B cell (primary cell): ENCODE measurements at places on chromosomes 5 and 9.

DNA sequence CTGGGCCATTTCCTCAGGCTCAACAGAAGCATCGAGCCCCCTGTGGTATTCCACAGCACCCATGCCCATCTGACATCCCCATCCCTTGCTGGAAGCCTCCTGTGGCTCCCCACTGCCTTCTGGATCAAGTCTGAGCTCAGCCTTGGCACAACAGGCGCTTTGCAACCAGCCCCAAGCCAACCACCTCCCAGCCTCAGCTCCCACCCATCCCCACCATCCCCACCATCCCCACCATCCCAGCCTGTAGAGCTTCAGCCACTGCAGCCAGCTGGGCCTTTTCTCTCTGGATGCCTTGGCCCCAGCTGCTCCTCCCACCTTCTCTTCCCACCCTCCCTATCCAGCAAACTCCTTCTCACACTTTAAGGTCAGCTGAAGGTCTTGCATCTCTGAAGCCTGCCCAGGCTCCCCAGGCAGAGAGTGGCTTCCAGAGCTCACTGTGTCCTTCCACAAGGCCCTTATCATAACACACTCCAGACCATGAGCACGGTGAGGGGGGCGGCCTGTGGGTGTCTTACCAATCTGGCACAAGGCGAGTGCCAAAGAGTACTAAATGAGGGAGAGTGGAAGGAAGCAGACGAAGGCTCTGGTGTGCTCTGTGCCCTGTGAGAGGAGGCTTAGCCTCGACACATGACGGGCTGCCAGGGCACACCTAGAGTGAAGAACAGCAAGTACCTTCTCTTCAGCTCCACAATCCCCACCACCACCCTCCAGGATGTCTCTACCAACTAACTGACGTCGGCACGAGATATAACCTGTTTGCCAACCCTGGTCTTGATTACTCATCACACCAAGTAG is 6.5 kb downstream of the HIGD2A start:
- no peak for DNase-seq

DNA sequence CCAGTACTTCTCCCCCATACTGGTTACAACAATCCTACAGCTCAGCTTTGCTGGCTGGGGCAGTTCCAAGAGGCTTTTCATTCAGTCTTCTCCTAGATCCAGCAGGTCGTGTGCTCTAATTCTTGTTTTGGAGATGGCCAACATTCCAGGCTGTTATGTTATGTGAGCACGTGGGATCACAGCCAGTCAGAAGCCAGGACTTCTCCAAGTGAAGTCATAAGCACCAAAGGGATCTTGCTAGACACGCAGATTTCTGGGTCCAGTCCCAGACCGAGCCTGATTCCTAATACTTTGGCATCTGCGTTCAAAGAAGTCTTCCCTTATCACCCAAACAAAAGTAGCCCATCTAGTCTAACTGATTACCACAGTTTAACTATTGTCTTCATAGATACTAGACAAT is 1.4 kb upstream of the LARP1 start:
- DNase-seq: peak; percentile 9

- peak; percentile 80 for DNase-seq
These were observed 25.1 kb downstream of the ARHGAP26 start for GRCh38 chr5:142795251-142795650.

DNA sequence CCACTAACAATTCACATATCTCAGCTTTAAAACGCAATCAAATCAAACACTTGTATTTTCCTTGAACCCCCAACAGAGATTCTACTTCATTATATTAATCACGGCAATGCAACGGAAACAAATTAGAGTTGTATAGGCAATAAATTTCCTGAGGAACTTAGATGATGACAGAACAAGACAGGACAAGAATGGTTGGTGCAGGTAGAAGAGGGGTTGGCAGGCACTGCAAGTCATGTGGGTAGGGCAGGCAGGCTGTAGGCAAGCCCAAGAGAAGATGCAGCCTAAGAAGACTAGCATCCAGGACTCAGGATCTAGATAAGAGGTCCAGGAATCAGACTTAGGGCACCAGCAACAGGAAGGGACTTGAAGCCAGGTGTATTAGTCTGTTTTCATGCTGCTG is 16.6 kb upstream of the FEM1C start:
- DNase-seq: no peak

- DNase-seq: no peak
These were observed 258.5 kb downstream of the AGTPBP1 start for GRCh38 chr9:85483208-85483607.

DNA sequence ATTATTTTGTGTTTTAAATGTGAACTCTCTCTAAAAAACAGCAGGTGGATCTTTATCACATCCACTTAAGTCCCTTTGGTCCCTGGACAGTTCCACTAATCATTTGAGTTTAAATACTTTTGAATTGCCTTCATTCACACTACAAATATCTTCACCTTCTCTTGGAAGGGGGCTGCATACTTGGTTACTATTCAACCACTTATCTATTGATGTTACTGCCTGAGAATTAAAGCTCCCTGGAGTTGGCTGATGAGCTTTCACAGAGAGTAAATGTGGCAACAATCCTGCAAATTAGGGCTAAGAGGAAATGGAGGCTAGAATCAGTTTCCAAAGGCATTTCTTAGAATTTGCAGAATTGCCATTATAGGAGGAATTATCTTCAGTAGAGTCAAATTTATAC is 180.4 kb downstream of the ST8SIA4 start:
- no peak for DNase-seq

- DNase-seq: no peak
These were observed 795 bp upstream of the ASS1 start for GRCh38 chr9:130443840-130444492.

GRCh38 chr5:74231697-74232096 is 408.8 kb downstream of the ENC1 start:
- no peak for DNase-seq

- DNase-seq: no peak
These were observed 67.6 kb upstream of the LHFPL2 start for GRCh38 chr5:78716206-78716605.

DNA sequence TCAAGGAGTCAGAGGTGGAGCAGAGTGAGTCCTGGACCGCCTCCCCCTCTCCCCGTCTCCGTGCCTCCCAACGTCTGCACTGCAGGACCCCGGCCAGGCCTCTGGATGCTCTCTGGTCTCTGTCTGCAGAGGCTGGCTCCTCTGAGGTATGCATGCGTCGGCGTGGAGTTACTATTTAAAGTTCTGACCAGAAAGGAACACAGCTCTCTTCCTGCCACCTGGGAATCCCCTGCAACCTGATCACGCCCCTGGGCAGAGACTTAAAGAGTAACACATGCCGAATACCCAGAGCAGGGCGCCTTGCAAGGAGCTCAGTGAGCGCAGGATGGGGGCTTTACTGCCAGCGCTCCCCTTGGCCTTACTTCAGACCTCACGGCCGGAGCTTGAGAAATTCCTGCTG is 16.0 kb downstream of the ANXA6 start:
- DNase-seq: peak; percentile 75

DNA sequence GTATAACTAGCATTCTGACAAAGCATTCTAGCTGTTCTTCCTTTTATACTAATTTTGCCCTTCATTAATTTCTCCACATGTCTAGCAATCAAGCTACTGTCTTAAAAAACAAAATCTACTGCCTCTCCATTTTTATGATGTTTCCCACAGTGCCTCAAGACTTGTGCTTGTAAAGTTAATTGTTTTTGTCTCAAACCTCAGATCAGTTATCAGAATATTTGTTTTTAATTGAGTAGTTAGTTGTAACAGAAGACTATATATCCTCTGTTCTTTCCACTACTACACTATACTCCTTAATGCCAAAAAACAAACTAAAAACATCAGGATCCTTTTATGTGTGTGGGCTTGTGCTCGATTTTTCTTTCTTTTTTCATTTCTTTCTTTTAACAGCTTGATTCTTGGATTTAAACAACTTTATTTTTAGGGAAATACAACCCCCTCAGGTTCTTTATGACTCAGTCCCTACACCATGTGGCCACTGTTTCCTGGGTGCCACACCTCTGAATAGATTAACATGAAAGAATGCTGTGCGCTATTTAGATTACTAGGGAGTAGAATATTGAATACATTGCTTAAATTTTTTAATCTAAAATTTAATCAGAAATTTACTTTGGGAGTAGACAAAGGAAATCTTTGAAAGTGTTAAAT is 1.2 kb downstream of the ASPN start:
- no peak for DNase-seq

GRCh38 chr5:1511651-1512540 is 11.9 kb downstream of the LPCAT1 start:
- DNase-seq: peak; percentile 61

- DNase-seq: no peak
These were observed 372.3 kb downstream of the SPOCK1 start for GRCh38 chr5:137126829-137127228.

DNA sequence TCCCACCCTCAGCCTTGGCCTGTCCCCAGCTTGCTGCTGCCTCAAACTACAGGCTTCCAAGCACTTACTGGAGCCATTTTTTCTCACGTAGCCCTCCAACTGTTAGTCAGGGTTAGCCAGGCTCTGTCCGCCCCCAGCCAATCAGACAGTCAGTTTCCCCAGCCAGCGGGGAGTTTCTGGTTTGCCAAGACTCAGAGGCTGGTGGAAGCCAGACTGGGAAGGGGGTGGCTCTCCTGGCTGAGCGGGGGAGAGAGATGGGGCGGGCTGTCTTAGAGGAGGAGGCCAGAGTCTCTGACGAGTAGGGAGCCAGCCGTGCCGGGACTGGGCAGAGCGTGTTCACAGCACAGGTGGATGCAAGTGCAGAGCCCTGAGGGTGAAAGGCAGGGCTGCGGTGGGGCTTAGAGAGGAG is 15.3 kb downstream of the PROP1 start:
- no peak for DNase-seq

GRCh38 chr5:115815006-115815692 is 1.3 kb downstream of the CDO1 start:
- DNase-seq: no peak

GRCh38 chr9:16987026-16987425 is 116.6 kb upstream of the BNC2 start:
- DNase-seq: no peak

DNA sequence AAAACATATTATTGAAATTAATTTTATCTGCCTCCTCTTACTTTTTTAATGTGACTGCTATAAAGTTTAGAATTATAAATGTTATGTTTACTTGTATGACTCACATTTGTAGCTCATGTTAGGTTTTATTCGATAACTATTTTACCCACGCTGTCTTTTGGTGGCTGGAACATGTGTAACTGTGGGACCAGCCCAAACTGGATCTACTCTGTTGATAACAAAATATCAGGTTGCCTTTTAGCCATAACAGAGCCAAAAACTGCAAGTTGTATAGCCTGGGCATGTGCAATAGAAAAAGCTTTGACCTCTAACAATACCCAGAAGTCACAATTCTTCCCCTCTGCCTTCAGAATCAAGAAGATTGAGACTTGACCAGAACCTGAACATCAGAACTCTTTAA is 356.5 kb downstream of the PRELID2 start:
- DNase-seq: no peak

DNA sequence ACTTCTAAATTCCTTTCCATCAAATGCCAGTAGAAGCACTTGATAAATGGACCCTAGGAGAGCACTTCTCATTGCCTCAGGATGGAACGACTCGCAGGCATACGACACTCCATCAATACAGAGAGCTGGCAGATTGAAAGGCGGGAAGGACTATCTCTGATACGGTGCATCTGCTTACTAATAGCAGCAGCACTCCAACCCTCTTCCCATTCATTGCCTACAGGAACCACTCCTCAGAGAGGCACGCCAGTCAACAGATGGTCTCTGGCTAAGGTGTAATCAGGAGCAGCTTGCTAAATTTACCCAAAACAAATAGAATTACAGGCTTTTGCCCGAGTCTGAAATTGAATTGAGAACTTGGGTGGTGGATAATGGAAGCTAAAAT is 168.1 kb downstream of the EFNA5 start:
- no peak for DNase-seq
